Stimulated activated naive CD4-positive, alpha-beta T cell (primary cell): ENCODE measurements at places on chromosomes 11 and 22.

GRCh38 chr22:47167056-47167455 lies 404.6 kb downstream of the TBC1D22A start:
- no peak for DNase-seq

DNA sequence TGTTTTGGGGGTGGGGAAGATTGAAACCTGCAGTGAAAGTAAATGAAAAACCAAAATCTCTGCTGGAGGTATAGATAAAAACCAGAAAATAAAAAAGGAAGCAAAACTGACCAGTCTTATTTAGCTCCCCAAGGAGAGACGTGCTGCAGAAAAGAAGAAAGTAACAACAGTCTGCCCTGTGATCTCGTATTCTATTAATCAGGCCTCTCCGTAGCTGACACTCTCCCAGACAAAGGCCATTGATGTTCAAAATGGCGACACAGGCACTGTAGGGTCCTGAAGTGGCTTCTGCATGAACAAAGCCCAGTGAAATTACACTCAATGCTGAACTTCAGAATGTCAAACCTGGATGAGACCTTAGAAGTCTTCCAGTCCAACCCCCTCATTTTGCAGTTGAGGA lies 106.6 kb downstream of the NXPE2 start:
- no peak for DNase-seq

DNA sequence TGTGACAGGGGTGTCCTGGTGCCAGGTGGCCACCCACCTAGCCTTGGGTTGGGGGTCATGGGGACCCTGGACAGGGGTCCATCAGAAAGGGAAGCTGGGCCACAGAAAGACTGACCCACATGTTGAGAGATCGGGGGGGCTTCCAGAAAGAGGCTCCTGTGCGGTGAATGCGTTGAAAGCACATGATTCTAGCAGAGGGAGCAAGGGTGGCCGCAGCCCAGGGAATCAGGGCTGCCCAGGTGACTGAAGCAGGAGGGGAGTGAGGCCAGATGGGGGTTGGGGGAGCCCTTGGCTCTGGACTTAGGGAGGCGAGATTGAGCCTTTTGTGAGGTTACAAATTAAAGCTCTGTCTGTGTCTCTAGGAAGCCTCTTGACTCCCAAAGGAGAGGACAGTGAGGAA lies 80.7 kb downstream of the MORC2 start:
- DNase-seq, result no peak

DNA sequence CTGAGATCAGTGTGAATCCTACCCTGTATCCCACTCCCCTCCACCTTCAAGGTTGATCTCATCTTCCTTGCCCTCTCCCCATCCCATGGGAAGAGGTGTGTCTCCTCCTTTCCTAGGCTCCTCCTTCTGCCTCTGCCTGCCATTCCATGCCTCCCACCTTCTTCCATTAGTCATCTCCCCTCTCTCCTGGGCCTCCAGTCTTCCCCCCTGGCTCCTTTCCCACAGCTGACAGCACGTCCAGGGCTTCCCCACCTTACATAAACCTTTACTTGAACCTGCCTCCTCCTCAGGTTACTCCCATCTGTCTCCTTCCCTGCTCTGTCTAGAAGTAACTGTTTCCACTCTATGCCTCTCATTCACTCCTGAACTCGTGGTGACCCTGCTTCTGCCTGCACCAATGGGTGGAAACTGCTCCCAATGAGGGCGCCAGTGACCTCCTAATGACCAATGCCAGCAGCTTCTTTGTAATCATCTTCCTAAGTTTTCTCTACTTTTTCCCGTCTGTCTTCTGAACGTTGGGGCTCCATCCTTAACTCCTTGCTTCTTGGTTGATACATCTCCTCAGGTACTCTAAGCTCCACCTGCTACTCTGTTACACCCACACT lies 266.9 kb upstream of the NARS2 start:
- no peak for DNase-seq

DNA sequence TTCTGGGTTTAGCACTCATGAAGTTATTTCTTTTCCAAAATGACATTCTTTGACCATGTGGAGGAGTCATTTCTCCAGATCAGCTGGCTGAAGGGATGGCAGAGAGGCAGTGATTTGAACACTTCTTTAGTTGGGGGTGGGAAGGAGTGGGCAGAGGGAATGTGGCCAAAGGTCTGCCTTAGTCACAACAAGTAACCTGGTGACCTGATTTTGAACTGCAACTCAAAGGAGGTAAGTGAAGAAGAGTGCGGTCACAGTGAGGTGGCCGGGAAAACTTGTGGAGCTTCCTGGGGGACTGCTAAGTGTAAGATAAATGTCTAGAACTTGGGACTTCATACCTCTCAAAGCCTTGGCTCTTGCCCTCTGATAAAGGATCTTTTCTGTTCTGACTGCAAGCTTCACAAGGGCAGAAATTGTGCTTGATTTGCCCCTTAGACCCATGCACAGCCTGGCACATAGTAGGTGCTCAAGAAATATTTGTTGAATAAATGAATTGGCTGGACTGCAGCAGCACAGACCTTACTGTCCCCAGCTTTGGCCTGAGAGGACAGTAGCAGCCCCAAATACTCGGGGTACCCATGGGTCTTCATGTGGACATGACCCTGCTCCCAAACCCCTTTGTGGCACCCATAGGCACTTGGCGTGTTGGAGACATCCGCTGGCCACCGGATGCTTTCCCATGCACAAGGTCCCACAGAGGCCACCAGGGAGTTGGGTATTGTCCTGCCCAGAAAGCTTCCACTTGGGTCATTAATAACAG lies 99.0 kb upstream of the ALX4 start:
- DNase-seq, result no peak

DNA sequence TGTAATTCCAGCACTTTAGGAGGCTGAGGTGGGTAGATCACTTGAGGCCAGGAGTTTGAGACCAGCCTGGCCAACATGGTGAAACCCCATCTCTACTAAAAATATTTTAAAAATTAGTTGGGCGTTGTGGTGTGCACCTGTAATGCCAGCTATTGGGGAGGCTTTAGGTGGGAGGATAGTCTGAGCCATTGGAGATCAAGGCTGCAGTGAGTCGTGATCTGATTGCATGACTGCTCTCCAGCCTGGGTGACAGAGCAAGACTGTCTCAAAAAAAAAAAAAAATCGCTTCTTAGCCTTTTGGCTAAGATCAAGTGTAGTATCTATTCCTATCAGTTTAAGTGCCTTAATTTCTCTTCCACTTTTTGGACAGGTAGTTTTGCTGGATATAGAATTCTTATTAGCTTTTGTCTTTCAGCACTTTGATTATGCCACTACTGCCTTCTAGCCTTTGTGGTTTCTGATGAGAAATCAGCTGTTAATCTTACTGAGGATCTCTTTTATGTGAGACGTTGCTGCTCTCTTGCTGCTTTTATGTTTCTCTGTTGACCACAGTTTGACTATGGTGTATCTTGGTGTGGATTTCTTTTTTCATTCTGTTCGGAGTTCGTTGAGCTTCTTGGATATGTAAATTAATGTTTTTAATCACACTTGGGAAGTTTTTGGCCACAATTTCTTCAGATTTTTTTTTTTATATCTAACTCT lies 24.7 kb downstream of the CHEK1 start:
- DNase-seq, result no peak

- DNase-seq, result no peak
Observed at GRCh38 chr11:11988099-11988651, 20.3 kb downstream of the DKK3 start.

- no peak for DNase-seq
Observed at GRCh38 chr11:93766504-93766903, 17.6 kb upstream of the MED17 start.

- no peak for DNase-seq
Observed at GRCh38 chr11:31790649-31791048, 20.5 kb downstream of the PAX6 start.

GRCh38 chr11:106322106-106322505 lies 244.6 kb downstream of the AASDHPPT start:
- DNase-seq, result no peak

- DNase-seq, result no peak
Observed at GRCh38 chr11:35553831-35554230, 28.4 kb upstream of the PAMR1 start.

DNA sequence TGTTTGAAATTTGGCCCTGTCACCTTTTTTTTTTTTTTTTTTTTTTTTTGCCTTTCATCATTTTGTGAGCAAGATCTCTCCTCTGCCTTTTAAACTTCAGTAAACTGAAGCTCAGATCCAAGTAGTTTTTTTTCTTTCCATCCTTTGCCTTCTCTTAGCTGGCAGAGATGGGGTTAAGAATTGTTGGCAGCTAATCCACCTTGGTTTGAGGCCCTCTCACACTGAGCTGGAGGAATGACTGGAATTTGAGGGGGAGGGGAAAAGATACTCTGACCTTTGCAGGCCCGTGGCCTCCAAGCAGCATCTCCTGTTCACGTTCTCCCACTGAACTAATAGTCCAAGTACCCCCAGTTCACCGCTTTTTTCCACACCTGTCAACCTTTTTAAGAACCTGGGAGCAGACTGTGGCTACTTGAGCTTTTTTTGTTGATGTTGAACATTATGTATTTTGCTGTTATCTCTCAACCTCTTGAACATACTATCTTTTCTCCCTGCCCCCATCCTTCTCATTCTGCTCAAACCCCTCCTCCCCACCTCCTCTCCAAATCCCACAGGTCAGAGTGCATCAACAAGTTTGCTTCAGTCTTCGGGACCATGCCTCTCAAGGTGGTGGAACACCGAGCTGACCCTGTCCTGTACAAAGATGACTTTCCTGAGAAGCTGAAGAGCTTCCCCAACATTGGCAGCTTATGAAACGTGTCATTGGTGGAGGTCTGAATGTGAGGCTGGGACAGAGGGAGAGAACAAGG lies 66.2 kb downstream of the ALX4 start:
- DNase-seq, result no peak

- DNase-seq, result no peak
Observed at GRCh38 chr11:69382131-69383128, 88.5 kb downstream of the MYEOV start.
